ENCODE measurements at places on chromosomes 11 and 22. TPM values are rescaled to one million over a fixed set of nuclear protein-coding genes. Genes with fewer than 3 reads are reported as not detected.

Gene GRM5
- not detected for total RNA-seq

Gene OR52L1
- total RNA-seq, result not detected

Gene VPS51
- total RNA-seq, result 265 TPM

Gene RAPSN
- total RNA-seq, result not detected

Gene SLC1A2
- total RNA-seq, result not detected
